Mesangial cell (primary cell): ENCODE measurements at places on chromosomes 5 and 9. TPM values are rescaled to one million over a fixed set of nuclear protein-coding genes. Genes with fewer than 3 reads are reported as not detected.

Gene REEP2
- 11.7 and 28.8 TPM in 2 replicates for total RNA-seq

Gene RNF208
- 1.6 and 5.3 TPM in 2 replicates for total RNA-seq

Gene ADAMTS2
- total RNA-seq, result 3.1 and 4.7 TPM in 2 replicates

Gene CYLC2
- not detected in 2 replicates for total RNA-seq

Gene ARSI
- total RNA-seq, result 14.8 and 32.3 TPM in 2 replicates

Gene CERT1
- total RNA-seq, result 9.5 and 11.9 TPM in 2 replicates

Gene SPOCK1
- total RNA-seq, result 12.9 and 21.5 TPM in 2 replicates

Gene PCDHGA2
- 1.1 and 4.1 TPM in 2 replicates for total RNA-seq

Gene SWI5
- total RNA-seq, result 48.6 and 66.6 TPM in 2 replicates

Gene APBA1
- total RNA-seq, result 1.1 and 8.0 TPM in 2 replicates

Gene NEUROG1
- not detected in 2 replicates for total RNA-seq

Gene CAMSAP1
- total RNA-seq, result 40.6 and 46.8 TPM in 2 replicates

Gene ODF2
- total RNA-seq, result 12.2 and 33.9 TPM in 2 replicates

Gene OR1J1
- not detected in 2 replicates for total RNA-seq

Gene ZNF454
- 1.3 and 2.9 TPM in 2 replicates for total RNA-seq

Gene KCNIP1
- 0.81 and 11.2 TPM in 2 replicates for total RNA-seq

Gene IRX1
- 0.81 and 5.6 TPM in 2 replicates for total RNA-seq

Gene MEIKIN
- total RNA-seq, result not detected in 2 replicates

Gene FABP6
- not detected in 2 replicates for total RNA-seq

Gene LRRC26
- total RNA-seq, result 0.16 TPM in 1 of 2 replicates, not detected in the other

Gene CRB2
- 3.3 and 94.2 TPM in 2 replicates for total RNA-seq

Gene GTF2H2C
- total RNA-seq, result 9.9 and 25.7 TPM in 2 replicates

Gene ABCA1
- 36.0 and 38.0 TPM in 2 replicates for total RNA-seq

Gene FCN1
- total RNA-seq, result not detected in 2 replicates

Gene NR2F1-AS1
- total RNA-seq, result 6.5 and 11.0 TPM in 2 replicates

Gene CENPK
- total RNA-seq, result 3.4 and 15.5 TPM in 2 replicates

Gene GPX8
- total RNA-seq, result 60.6 and 67.5 TPM in 2 replicates

Gene PCDHA9
- total RNA-seq, result under 0.01 TPM in 1 of 2 replicates, not detected in the other

Gene PCDHGB4
- total RNA-seq, result 4.2 and 7.1 TPM in 2 replicates

Gene LIX1
- total RNA-seq, result 0.89 TPM in 1 of 2 replicates, not detected in the other

Gene GABRA6
- total RNA-seq, result not detected in 2 replicates

Gene INSL4
- not detected in 2 replicates for total RNA-seq

Gene ADAMTS19
- 0.13 and 0.16 TPM in 2 replicates for total RNA-seq

Gene CCL19
- not detected in 2 replicates for total RNA-seq

Gene ANKRD34B
- 0.33 and 1.5 TPM in 2 replicates for total RNA-seq

Gene CFAP90
- total RNA-seq, result 0.16 and 2.2 TPM in 2 replicates

Gene DOK3
- 0.25 and 1.1 TPM in 2 replicates for total RNA-seq

Gene RASEF
- total RNA-seq, result 2.4 and 2.9 TPM in 2 replicates

Gene MCTP1
- 17.9 and 23.7 TPM in 2 replicates for total RNA-seq

Gene FGD3
- total RNA-seq, result under 0.01 TPM in 2 replicates

Gene PCDHA4
- total RNA-seq, result 0.16 and 1.3 TPM in 2 replicates

Gene SMIM23
- total RNA-seq, result not detected in 2 replicates

Gene STK32A
- 0.16 and 1.5 TPM in 2 replicates for total RNA-seq

Gene VCAN
- 284 and 1,012 TPM in 2 replicates for total RNA-seq

Gene SH3GL2
- total RNA-seq, result 0.33 and 0.63 TPM in 2 replicates
